T-helper 17 cell (primary cell): ENCODE measurements at places on chromosomes 7 and 10. TPM values are rescaled to one million over a fixed set of nuclear protein-coding genes. Genes with fewer than 3 reads are reported as not detected.

Gene MYH16
- not detected for total RNA-seq

Gene SRGN
- 382 TPM for total RNA-seq

GRCh38 chr7:47227762-47228177 is 354.1 kb downstream of the TNS3 start:
- no peaks in the 10 kb centered on the region for H3K4me1 ChIP-seq
- DNase-seq: no peak
- H3K27ac ChIP-seq: no peak overlapping the region
- no peaks in the 10 kb centered on the region for H3K36me3 ChIP-seq
- no peak overlapping the region for H3K4me3 ChIP-seq

GRCh38 chr7:126658684-126659083 is 594.1 kb downstream of the GRM8 start:
- H3K4me1 ChIP-seq: no peaks in the 10 kb centered on the region
- no peak overlapping the region for H3K4me3 ChIP-seq
- no peaks in the 10 kb centered on the region for H3K36me3 ChIP-seq
- no peaks in the 10 kb centered on the region for H3K27me3 ChIP-seq

GRCh38 chr10:53977267-53977666 is 823.8 kb downstream of the PCDH15 start:
- no peaks in the 10 kb centered on the region for H3K4me1 ChIP-seq
- H3K36me3 ChIP-seq: no peaks in the 10 kb centered on the region

DNA sequence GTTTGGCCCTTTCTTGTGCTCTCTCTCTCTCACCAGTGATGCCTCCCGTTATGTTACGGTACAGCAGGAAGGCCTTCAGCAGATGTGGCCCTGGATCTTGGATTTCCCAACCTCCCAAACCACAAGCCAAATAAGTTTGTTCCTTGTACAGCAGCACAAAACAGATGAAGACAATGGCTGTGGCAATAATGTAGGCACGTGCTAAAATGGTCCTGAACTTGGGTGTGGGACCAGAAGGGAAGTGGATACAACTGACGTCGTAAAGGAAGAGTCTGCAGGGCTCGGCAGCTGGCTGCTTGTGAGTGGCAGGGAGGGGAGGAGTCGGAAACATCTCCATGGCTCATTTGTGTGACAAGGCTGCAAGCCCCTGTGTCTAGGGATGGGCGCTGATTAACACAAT is 26.8 kb downstream of the PROSER2 start:
- no peak overlapping the region for H3K27ac ChIP-seq
- H3K27me3 ChIP-seq: peaks cover 7% of the 10 kb centered on the region
- H3K4me3 ChIP-seq: no peak overlapping the region
- no peak for DNase-seq

- H3K36me3 ChIP-seq: peaks cover 2% of the 10 kb centered on the region
- no peaks in the 10 kb centered on the region for H3K4me1 ChIP-seq
- H3K27me3 ChIP-seq: no peaks in the 10 kb centered on the region
- H3K27ac ChIP-seq: no peak overlapping the region
- H3K4me3 ChIP-seq: no peak overlapping the region
- DNase-seq: no peak
These were observed 88.1 kb upstream of the IGFBP3 start for GRCh38 chr7:46009211-46009610.

GRCh38 chr10:125248489-125248888 is 88.1 kb upstream of the CTBP2 start:
- no peak for DNase-seq
- H3K27ac ChIP-seq: no peak overlapping the region
- H3K36me3 ChIP-seq: peaks cover 4% of the 10 kb centered on the region
- H3K4me1 ChIP-seq: no peaks in the 10 kb centered on the region
- H3K27me3 ChIP-seq: no peaks in the 10 kb centered on the region

GRCh38 chr7:134593530-134594392 is 44.9 kb downstream of the AKR1B15 start:
- H3K36me3 ChIP-seq: no peaks in the 10 kb centered on the region
- no peak overlapping the region for H3K4me3 ChIP-seq
- H3K27me3 ChIP-seq: no peaks in the 10 kb centered on the region
- H3K27ac ChIP-seq: no peak overlapping the region

DNA sequence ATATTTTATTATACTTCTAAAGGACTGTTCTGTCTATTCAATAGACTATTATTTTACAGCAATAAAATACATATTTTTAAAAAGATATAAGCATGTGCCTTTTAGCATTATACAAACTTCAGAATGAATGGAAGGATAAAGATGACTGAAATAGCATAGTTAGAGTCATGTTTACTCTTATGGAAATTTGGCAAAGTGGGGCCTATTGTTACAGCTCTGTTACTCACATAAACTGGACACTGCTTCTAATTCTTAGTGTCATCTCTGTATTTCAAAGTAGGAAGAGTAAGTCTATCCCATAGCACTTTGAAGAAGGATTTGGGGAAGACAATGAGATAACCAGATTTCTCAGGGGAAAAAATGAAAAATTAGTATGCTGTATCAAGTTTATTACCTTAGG is 168.2 kb downstream of the SKAP2 start:
- DNase-seq: no peak
- no peaks in the 10 kb centered on the region for H3K36me3 ChIP-seq
- no peaks in the 10 kb centered on the region for H3K4me1 ChIP-seq
- H3K27ac ChIP-seq: no peak overlapping the region

Gene AKR1D1
- total RNA-seq: not detected

Gene SHTN1
- 2.7 TPM for total RNA-seq

GRCh38 chr10:17233286-17233991 is 5.4 kb downstream of the VIM start:
- H3K27ac ChIP-seq: peak overlapping the region; percentile 96
- H3K36me3 ChIP-seq: peaks cover 12% of the 10 kb centered on the region
- H3K27me3 ChIP-seq: no peaks in the 10 kb centered on the region
- H3K4me3 ChIP-seq: peak overlapping the region; percentile 90
- no peak for DNase-seq

GRCh38 chr10:59865101-59865500 is 41.3 kb downstream of the CCDC6 start:
- H3K4me3 ChIP-seq: peak overlapping the region; percentile 70
- no peaks in the 10 kb centered on the region for H3K27me3 ChIP-seq
- DNase-seq: no peak
- no peaks in the 10 kb centered on the region for H3K36me3 ChIP-seq
- peaks cover 48% of the 10 kb centered on the region for H3K4me1 ChIP-seq
- peak overlapping the region; percentile 63 for H3K27ac ChIP-seq

Gene CCDC172
- not detected for total RNA-seq

GRCh38 chr10:24440817-24441797 is 232.2 kb downstream of the KIAA1217 start:
- no peak for DNase-seq
- peaks cover 13% of the 10 kb centered on the region for H3K27me3 ChIP-seq
- no peak overlapping the region for H3K27ac ChIP-seq
- no peaks in the 10 kb centered on the region for H3K4me1 ChIP-seq

GRCh38 chr10:119029613-119030420 is at the start of gene NANOS1:
Gene NANOS1 (plus strand): TSS chr10:119029714. CDS start chr10:119029802, 88 bp downstream.
- peak within 1 kb of the TSS; percentile 88 for H3K4me3 ChIP-seq
- H3K4me1 ChIP-seq: peaks cover 24% of the 10 kb centered on the region
- H3K36me3 ChIP-seq: peaks cover 6% of the 10 kb centered on the region
- DNase-seq: no peak

GRCh38 chr7:1815051-1815481 is 145.0 kb downstream of the ELFN1 start:
- H3K4me1 ChIP-seq: peaks cover 9% of the 10 kb centered on the region
- no peaks in the 10 kb centered on the region for H3K27me3 ChIP-seq
- no peaks in the 10 kb centered on the region for H3K36me3 ChIP-seq
- no peak overlapping the region for H3K27ac ChIP-seq
- DNase-seq: no peak

Gene IMMP2L
- 17.9 TPM for total RNA-seq

GRCh38 chr7:41648501-41648900 is 54.4 kb downstream of the INHBA start:
- H3K4me3 ChIP-seq: no peak overlapping the region
- H3K27ac ChIP-seq: no peak overlapping the region
- H3K4me1 ChIP-seq: no peaks in the 10 kb centered on the region
- no peak for DNase-seq

Gene LRGUK
- total RNA-seq: 0.60 TPM

Gene RELN
- not detected for total RNA-seq

DNA sequence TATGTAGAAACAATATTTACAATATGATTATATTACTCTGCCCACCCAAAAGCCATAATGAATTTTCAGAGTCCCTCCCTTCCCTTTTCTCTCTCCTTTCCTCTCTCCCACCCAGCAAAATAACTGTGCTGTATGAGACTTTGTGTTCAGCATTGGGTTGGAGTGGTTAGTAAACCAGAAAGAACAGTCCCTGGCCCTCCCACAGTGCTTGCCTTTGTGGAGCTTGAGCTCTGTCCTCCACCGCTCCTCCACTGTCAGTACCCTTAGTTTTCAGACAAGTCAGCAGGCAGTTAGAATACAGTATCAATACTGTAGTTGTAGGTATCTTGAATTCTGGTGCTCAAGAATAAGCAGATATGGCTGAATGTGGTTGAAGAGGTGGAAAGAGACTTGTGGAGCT is 92.7 kb downstream of the CDK14 start:
- H3K27ac ChIP-seq: no peak overlapping the region
- DNase-seq: no peak
- no peaks in the 10 kb centered on the region for H3K27me3 ChIP-seq
- no peaks in the 10 kb centered on the region for H3K36me3 ChIP-seq
- H3K4me3 ChIP-seq: no peak overlapping the region

Gene MYOZ1
- not detected for total RNA-seq

Gene CADPS2
- not detected for total RNA-seq

Gene SPDYE16
- 0.91 TPM for total RNA-seq

GRCh38 chr7:70884440-70884764 is 247.5 kb upstream of the GALNT17 start:
- H3K36me3 ChIP-seq: no peaks in the 10 kb centered on the region
- no peaks in the 10 kb centered on the region for H3K4me1 ChIP-seq
- H3K4me3 ChIP-seq: no peak overlapping the region

Gene NEUROG3
- not detected for total RNA-seq

GRCh38 chr7:7764520-7765396 is 46.4 kb upstream of the RPA3 start:
- H3K4me3 ChIP-seq: no peak overlapping the region
- peaks cover 41% of the 10 kb centered on the region for H3K4me1 ChIP-seq
- H3K27me3 ChIP-seq: no peaks in the 10 kb centered on the region
- H3K36me3 ChIP-seq: no peaks in the 10 kb centered on the region
- peak overlapping the region; percentile 93 for H3K27ac ChIP-seq

Gene CHAT
- total RNA-seq: not detected

Gene IGFBP1
- not detected for total RNA-seq

Gene TBX20
- total RNA-seq: not detected

DNA sequence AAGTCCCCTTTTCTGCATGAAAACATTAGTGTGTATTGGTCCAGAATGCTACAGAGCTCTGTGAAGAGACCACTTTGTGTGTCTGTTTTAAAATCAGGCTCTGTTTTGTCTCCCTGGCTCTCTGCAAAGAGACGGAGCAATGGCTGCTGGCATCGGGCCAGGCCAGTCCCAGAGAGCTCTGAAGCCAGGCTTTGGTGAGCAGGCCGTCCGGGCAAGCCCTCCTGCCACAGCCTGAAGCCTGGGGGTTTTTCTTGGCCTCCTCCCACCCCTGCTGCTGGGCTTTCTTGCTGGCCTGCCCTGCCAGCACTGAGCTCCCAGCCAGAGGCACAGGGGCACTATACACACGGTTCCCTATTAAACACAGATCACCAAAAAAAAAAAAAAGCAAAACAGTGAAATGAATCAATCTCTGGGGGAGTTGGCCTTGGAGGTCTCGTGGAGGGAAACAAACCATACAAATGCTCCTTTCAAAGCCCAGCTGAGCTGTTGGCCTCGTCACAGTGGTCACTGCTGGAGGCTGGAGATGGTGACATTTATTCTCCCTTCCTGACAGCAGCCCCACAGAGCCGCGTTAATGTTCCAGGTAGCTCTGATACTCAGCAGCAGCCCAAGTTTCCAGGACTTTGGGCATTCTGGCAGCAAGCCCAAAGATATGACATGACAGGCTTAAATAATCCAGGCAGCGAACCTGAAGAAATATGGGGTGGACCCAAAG is 237.2 kb downstream of the TCF7L2 start:
- no peak overlapping the region for H3K4me3 ChIP-seq
- H3K27me3 ChIP-seq: no peaks in the 10 kb centered on the region
- no peaks in the 10 kb centered on the region for H3K36me3 ChIP-seq
- H3K27ac ChIP-seq: no peak overlapping the region
- DNase-seq: no peak
